ENCODE measurements at places on chromosomes 5 and 9. TPM values are rescaled to one million over a fixed set of nuclear protein-coding genes. Genes with fewer than 3 reads are reported as not detected.

GCNT4 gene
- 2.5 TPM for total RNA-seq

FCN2 gene
- total RNA-seq = not detected

GRCh38 chr9:131033269-131034224, 24.6 kb downstream of the LAMC3 start:
- H3K27ac ChIP-seq = no peak overlapping the region
- no peaks in the 10 kb centered on the region for H3K27me3 ChIP-seq
- no peaks in the 10 kb centered on the region for H3K4me1 ChIP-seq
- DNase-seq = no peak
- no peak overlapping the region for H3K4me3 ChIP-seq

DNA sequence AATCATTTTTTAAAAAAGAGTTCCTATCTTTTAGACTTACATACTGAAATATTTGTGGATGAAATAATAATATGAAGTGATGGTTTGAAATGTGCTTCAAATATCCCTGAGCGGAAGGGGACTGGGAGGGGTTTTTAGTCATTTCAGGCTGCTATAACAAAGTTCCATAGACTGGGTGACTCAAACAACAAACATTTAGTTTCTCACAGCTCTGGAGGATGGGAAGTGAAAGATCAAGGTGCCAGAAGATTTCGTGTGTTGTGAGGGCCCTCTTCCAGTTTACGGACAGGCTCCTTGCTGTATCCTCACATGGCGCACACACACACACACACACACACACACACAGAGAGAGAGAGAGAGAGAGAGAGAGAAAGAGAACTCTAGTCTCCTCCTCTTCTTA, 27.1 kb upstream of the TEX10 start:
- H3K27ac ChIP-seq = no peak overlapping the region
- H3K27me3 ChIP-seq = no peaks in the 10 kb centered on the region
- H3K4me1 ChIP-seq = no peaks in the 10 kb centered on the region
- H3K36me3 ChIP-seq = no peaks in the 10 kb centered on the region
- no peak overlapping the region for H3K4me3 ChIP-seq

DNA sequence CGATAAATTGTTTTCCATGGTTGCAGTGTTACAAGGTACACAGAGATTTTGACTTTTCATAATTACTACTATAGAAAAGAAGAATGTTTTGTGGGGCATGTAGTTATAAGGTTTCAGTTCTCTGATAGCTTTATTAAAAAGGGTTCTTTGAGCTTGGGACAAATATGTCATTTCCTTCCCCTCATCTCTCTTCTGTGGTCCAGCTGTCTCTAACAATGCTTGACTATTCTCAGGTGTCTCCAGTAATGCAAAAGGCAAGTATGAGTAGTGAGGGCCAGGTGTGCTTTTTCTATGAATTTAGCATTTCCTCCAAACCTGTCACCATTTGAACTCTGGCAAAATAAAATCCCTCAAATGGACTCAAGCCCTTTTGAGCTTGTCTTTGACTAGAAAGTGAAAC, 84.3 kb downstream of the SLF1 start:
- H3K4me1 ChIP-seq = no peaks in the 10 kb centered on the region
- H3K4me3 ChIP-seq = no peak overlapping the region
- H3K36me3 ChIP-seq = no peaks in the 10 kb centered on the region
- DNase-seq = no peak

- no peak overlapping the region for H3K27ac ChIP-seq
- no peaks in the 10 kb centered on the region for H3K36me3 ChIP-seq
- H3K4me3 ChIP-seq = no peak overlapping the region
- DNase-seq = peak; percentile 56
- no peaks in the 10 kb centered on the region for H3K27me3 ChIP-seq
Measured at GRCh38 chr9:136059851-136060670, 35.0 kb downstream of the NACC2 start.

GRCh38 chr9:128624566-128624965, 32.1 kb downstream of the DYNC2I2 start:
- DNase-seq = no peak
- no peaks in the 10 kb centered on the region for H3K27me3 ChIP-seq
- H3K27ac ChIP-seq = no peak overlapping the region
- H3K36me3 ChIP-seq = peaks cover 66% of the 10 kb centered on the region
- H3K4me1 ChIP-seq = no peaks in the 10 kb centered on the region
- H3K4me3 ChIP-seq = no peak overlapping the region

GRCh38 chr9:89096807-89097206, 81.8 kb downstream of the SHC3 start:
- H3K36me3 ChIP-seq = no peaks in the 10 kb centered on the region
- H3K27ac ChIP-seq = no peak overlapping the region
- no peak overlapping the region for H3K4me3 ChIP-seq
- no peak for DNase-seq

- DNase-seq = no peak
- H3K36me3 ChIP-seq = no peaks in the 10 kb centered on the region
- H3K27ac ChIP-seq = no peak overlapping the region
- peaks cover 30% of the 10 kb centered on the region for H3K4me1 ChIP-seq
Measured at GRCh38 chr9:105144076-105144475, 100.4 kb upstream of the SLC44A1 start.

Measured in sigmoid colon (tissue), 7 donors.